Neural cell (in vitro differentiated cells): ENCODE measurements at places on chromosomes 5 and 9. TPM values are rescaled to one million over a fixed set of nuclear protein-coding genes. Genes with fewer than 3 reads are reported as not detected.

GZMA gene
- polyA plus RNA-seq: not detected in 2 replicates

WDR38 gene
- not detected in 2 replicates for polyA plus RNA-seq

CBY3 gene
- 0.90 TPM in 1 of 2 replicates, not detected in the other for polyA plus RNA-seq

MZB1 gene
- not detected in 2 replicates for polyA plus RNA-seq

CCL27 gene
- polyA plus RNA-seq: 0.82 and 2.9 TPM in 2 replicates

HAVCR2 gene
- polyA plus RNA-seq: 0.66 and 1.1 TPM in 2 replicates

BTNL3 gene
- not detected in 2 replicates for polyA plus RNA-seq

RANBP3L gene
- polyA plus RNA-seq: 2.2 and 2.5 TPM in 2 replicates

CARD19 gene
- 56.0 and 66.7 TPM in 2 replicates for polyA plus RNA-seq

SPATA9 gene
- 1.1 and 5.8 TPM in 2 replicates for polyA plus RNA-seq

SLC6A3 gene
- 0.77 TPM in 1 of 2 replicates, not detected in the other for polyA plus RNA-seq

MRPS30 gene
- 52.5 and 55.9 TPM in 2 replicates for polyA plus RNA-seq

RNF224 gene
- polyA plus RNA-seq: 0.26 TPM in 1 of 2 replicates, not detected in the other

NSG2 gene
- 1,581 and 1,761 TPM in 2 replicates for polyA plus RNA-seq

GNA14 gene
- polyA plus RNA-seq: 0.40 and 1.1 TPM in 2 replicates

SLC4A9 gene
- not detected in 2 replicates for polyA plus RNA-seq

SV2C gene
- 0.45 and 0.88 TPM in 2 replicates for polyA plus RNA-seq

RELL2 gene
- 44.9 and 49.4 TPM in 2 replicates for polyA plus RNA-seq

DRD1 gene
- polyA plus RNA-seq: 0.33 and 0.72 TPM in 2 replicates

IFNA21 gene
- not detected in 2 replicates for polyA plus RNA-seq

AHRR gene
- 0.26 and 0.90 TPM in 2 replicates for polyA plus RNA-seq

SPATA31C1 gene
- not detected in 2 replicates for polyA plus RNA-seq

PCDHA5 gene
- polyA plus RNA-seq: 1.4 and 2.2 TPM in 2 replicates

GNE gene
- 22.7 and 29.2 TPM in 2 replicates for polyA plus RNA-seq

CLIC3 gene
- polyA plus RNA-seq: not detected in 2 replicates
